ENCODE measurements at places on chromosomes 5 and 9.

- no peak for DNase-seq
These were observed 193.1 kb downstream of the DCP2 start for GRCh38 chr5:113169720-113170119.

GRCh38 chr9:107735821-107736220 is 246.3 kb upstream of the KLF4 start:
- no peak for DNase-seq

- no peak for DNase-seq
These were observed 40.1 kb downstream of the PHAX start for GRCh38 chr5:126640866-126641265.

- DNase-seq = no peak
These were observed 84.6 kb downstream of the STARD4 start for GRCh38 chr5:111427762-111428161.

GRCh38 chr5:61599370-61600122 is 267.5 kb downstream of the ZSWIM6 start:
- no peak for DNase-seq

GRCh38 chr5:168552146-168552545 is 23.0 kb downstream of the FBLL1 start:
- no peak for DNase-seq

DNA sequence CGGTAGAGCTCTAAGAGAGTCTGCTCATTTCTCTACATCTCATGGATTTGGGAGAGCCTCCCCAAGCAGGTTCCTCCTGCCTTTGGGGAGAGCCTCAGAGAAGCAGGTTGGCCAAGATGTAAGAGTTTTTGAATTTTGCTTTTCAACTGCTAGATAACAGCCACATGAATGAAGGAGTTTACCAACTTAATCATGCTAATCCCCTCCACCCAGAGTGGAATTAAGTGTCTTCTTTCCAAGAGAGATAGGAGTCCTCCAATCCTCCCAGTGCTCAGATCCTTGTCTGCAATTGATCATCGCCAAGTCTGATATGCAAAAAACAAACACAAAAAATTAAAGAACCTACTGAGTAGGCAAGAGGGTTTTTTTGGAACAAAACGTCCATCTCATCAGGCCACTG is 99.4 kb upstream of the MAP3K1 start:
- DNase-seq = no peak

GRCh38 chr5:78605611-78606010 is 43.0 kb downstream of the LHFPL2 start:
- no peak for DNase-seq

- no peak for DNase-seq
These were observed 24.3 kb upstream of the PITX1 start for GRCh38 chr5:135058331-135058732.
